ENCODE measurements at places on chromosomes 3 and 15. TPM values are rescaled to one million over a fixed set of nuclear protein-coding genes. Genes with fewer than 3 reads are reported as not detected.

Gene SLC24A5
- total RNA-seq = not detected

Gene PP2D1
- not detected for total RNA-seq

Gene GPR156
- 0.21 TPM for total RNA-seq

Gene PLCL2
- total RNA-seq = 4.0 TPM

Gene SERPINI1
- total RNA-seq = 2.6 TPM

DNA sequence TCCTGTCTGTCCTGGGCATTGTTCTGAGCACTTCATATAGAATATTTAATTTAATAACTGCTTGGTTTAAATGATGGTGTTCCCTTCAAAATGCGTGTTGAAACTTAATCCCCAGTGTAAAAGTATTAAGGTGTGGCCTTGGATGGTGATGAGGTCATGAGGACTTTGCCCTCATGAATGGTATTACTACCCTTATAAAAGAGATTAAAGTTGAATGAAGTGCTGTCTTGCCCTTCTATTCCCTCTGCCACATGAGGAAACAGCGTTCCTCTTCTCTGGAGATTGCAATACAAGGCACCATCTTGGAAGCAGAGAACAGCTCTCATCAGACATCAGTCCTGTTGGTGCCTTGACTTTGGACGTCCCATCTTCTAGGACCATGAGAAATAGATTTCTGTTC lies 374.4 kb downstream of the PTPRG start:
- peaks cover 9% of the 10 kb centered on the region for H3K36me3 ChIP-seq
- no peak overlapping the region for H3K27ac ChIP-seq
- DNase-seq = no peak
- H3K4me3 ChIP-seq = no peak overlapping the region
- H3K4me1 ChIP-seq = peaks cover 11% of the 10 kb centered on the region
- H3K27me3 ChIP-seq = peaks cover 4% of the 10 kb centered on the region

DNA sequence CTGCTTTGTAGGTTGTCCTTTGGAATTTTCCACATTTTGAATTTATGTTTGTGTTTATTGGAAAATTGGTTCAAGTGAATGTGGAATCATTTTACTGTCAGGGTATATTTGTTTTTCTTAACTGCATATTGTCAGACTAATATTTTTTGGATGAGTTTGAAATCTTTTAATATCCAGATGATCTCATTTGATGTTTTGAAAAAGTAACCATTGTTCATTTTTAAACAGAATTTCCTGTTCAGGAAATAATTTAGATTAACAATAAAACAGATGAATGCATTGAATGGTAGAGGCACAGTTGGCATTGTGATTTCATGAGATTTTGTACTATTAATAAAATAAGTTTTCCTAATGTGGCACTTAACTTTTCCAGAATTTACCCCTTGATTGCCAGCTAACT lies 15.5 kb downstream of the TRAK1 start:
- H3K4me1 ChIP-seq = peaks cover 4% of the 10 kb centered on the region
- H3K36me3 ChIP-seq = peaks cover 12% of the 10 kb centered on the region
- H3K27ac ChIP-seq = no peak overlapping the region
- H3K27me3 ChIP-seq = peaks cover 2% of the 10 kb centered on the region

DNA sequence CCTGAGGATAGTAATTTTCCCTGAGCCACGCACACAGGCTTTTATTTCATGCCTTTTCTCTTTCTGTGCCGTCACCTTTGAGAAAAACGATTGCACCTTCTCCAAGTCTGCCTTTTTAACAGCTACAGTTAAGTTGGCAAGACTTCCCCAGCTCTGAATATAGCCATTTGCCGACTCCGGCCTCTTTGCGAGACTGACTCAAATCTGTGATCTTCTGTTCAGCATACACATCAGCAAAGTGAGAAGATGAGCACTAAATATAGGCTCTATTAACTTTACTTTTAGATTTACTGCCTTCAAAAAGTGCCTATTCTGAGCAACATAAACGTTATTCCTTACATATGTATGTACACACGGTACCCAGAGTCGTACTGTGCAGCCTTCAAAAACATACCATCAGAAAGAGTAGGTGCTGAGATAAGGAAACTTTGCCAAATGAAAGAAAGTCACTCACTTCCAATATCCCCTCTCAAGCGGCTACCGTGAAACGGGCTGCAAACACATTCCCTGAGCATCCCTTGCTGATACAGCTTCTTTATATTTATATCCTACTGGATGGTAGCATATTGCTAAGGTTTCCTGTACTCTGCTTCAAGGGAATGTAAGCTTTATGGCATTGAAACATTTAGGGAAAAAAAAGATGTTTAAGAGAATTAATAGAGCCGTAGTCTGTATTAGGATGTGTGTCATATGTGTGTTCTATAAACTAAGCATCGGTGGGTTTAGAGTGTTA lies 283.3 kb upstream of the TPRG1 start:
- H3K27me3 ChIP-seq = no peaks in the 10 kb centered on the region
- no peak overlapping the region for H3K27ac ChIP-seq
- H3K4me1 ChIP-seq = peaks cover 32% of the 10 kb centered on the region
- peaks cover 21% of the 10 kb centered on the region for H3K36me3 ChIP-seq
- no peak for DNase-seq

DNA sequence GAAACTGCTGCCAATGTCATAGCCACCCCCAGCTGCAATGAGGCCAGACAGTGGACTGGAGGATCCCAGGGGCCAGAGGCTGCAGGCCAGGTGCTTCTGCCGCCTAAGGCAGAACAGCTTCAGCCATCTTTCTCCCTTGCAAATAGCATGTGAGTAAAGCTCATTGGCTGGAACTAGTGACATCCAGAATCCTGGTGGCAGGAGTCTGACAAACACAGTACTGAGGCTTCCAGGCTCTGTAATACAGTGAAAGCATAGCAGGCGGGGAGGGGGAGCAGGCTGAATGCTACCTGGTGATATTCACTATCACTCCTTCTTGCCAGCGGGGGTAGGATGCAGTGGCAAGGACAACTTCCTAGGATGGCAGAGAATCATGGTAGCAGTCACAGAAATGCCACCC lies 36.5 kb upstream of the TBC1D21 start:
- no peak overlapping the region for H3K4me3 ChIP-seq
- no peak for DNase-seq
- peaks cover 56% of the 10 kb centered on the region for H3K27me3 ChIP-seq
- no peak overlapping the region for H3K27ac ChIP-seq
- H3K4me1 ChIP-seq = no peaks in the 10 kb centered on the region

- H3K4me3 ChIP-seq = no peak overlapping the region
- DNase-seq = no peak
- H3K27me3 ChIP-seq = peaks cover 23% of the 10 kb centered on the region
- H3K36me3 ChIP-seq = no peaks in the 10 kb centered on the region
Measured at GRCh38 chr3:186004671-186005070, 66.9 kb upstream of the TRA2B start.

GRCh38 chr3:15778332-15778858 lies 19.4 kb downstream of the ANKRD28 start:
- peak overlapping the region; percentile 30 for H3K27ac ChIP-seq
- peaks cover 73% of the 10 kb centered on the region for H3K36me3 ChIP-seq
- H3K27me3 ChIP-seq = peaks cover 6% of the 10 kb centered on the region
- peaks cover 92% of the 10 kb centered on the region for H3K4me1 ChIP-seq
- no peak for DNase-seq

GRCh38 chr3:53616971-53617892 lies 122.8 kb downstream of the CACNA1D start:
- H3K4me1 ChIP-seq = no peaks in the 10 kb centered on the region
- DNase-seq = no peak
- H3K27me3 ChIP-seq = peaks cover 13% of the 10 kb centered on the region
- H3K4me3 ChIP-seq = no peak overlapping the region
- no peaks in the 10 kb centered on the region for H3K36me3 ChIP-seq

DNA sequence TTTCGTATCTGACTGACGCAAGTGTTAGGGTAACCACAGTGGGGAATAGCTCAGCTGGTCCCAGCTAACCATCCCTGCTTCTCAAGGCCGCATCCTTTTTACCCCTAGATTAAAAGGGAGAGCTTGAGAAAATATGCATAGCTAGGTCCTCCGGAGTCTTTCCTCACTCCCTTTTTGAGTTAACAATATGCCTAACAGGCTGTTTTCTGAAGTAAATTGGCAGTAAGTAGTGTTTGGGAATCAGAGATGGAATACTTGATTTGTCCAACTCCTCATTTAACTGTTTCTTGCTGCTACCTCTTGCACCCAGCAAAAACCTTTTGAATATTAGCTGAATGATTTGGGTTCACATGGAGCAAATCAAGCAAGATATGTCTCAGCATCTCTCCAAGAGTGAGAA lies 326.1 kb downstream of the LPP start:
- peaks cover 55% of the 10 kb centered on the region for H3K4me1 ChIP-seq
- H3K4me3 ChIP-seq = no peak overlapping the region
- H3K36me3 ChIP-seq = peaks cover 20% of the 10 kb centered on the region
- DNase-seq = no peak
- H3K27me3 ChIP-seq = peaks cover 2% of the 10 kb centered on the region

- no peak overlapping the region for H3K4me3 ChIP-seq
- peaks cover 10% of the 10 kb centered on the region for H3K4me1 ChIP-seq
- no peak for DNase-seq
- no peak overlapping the region for H3K27ac ChIP-seq
- peaks cover 4% of the 10 kb centered on the region for H3K27me3 ChIP-seq
Measured at GRCh38 chr15:92009162-92009561, 155.7 kb downstream of the SLCO3A1 start.

DNA sequence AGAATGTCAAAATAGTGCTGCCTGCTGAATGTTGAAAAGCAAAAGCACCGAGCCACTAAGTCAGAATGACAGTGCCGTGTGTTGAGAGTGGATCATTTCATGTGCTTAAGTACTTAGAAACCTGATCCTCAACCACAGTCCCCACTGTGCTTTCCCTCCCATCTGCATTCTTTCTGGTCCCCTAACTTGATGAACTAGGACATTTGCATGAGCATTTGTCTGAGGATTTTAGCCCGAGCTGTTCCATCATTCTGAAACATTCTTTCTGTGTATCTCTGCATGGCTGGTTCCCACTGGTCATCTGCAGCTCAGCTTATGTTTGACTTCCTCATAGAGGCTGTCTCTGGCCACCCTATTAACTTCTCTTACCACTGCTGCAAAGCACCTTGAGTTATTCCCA lies 42.0 kb downstream of the SST start:
- DNase-seq = no peak
- peaks cover 51% of the 10 kb centered on the region for H3K4me1 ChIP-seq
- H3K27ac ChIP-seq = no peak overlapping the region
- peaks cover 8% of the 10 kb centered on the region for H3K27me3 ChIP-seq

DNA sequence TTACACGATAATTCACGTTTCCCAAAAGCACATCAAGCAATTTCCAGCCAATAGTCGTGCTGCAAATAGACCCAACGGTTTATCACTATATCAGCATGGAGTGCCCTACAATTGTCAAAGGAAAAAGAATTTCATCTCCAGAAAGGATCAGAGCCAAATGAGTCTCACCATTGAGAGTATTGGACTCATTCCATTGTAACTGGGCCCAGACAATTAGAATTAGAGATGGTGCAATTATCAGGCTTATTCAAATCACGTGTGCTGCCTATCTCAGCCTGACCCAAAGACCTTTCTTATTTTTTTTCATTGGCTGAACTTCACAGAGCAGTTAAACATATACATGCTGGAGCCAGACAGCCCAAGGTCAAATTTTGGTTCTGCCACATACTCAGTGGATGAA lies 87.0 kb upstream of the LRTM1 start:
- no peaks in the 10 kb centered on the region for H3K27me3 ChIP-seq
- DNase-seq = no peak
- no peak overlapping the region for H3K27ac ChIP-seq
- H3K4me1 ChIP-seq = peaks cover 19% of the 10 kb centered on the region
- no peak overlapping the region for H3K4me3 ChIP-seq
- H3K36me3 ChIP-seq = no peaks in the 10 kb centered on the region

Data from HFFc6 (cell line).